Activated CD4-positive, alpha-beta T cell treated with anti-CD3 and anti-CD28 coated beads, Interleukin-2, amount 50 U/mL, for 4 hours (primary cell): ENCODE measurements at places on chromosomes 12 and 14.

- DNase-seq = no peak
These were observed 59.3 kb upstream of the VRK1 start for GRCh38 chr14:96737881-96738280.

DNA sequence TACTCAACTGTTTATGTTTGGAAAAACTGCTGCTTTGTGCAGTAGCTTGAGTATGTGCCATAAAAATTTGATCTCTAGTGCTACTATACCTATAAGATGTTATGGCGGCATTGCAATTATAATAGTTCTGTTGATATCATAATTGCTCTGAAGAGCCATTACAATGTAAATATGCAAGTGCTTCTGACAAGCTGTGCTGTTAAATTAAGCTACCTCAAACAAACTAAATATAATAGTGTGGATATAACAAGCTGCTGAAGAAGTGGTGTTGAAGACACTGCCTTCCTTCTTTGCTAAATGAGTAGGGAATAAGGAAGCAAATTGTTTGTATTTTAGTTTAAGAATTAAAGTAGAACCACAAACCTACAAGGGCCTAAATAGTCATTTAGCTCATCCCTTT, 301.0 kb upstream of the MIS18BP1 start:
- no peak for DNase-seq

- no peak for DNase-seq
These were observed 87.1 kb downstream of the FZD10 start for GRCh38 chr12:130249376-130249775.

GRCh38 chr12:50841716-50842531, 802 bp upstream of the TMPRSS12 start:
- no peak for DNase-seq

DNA sequence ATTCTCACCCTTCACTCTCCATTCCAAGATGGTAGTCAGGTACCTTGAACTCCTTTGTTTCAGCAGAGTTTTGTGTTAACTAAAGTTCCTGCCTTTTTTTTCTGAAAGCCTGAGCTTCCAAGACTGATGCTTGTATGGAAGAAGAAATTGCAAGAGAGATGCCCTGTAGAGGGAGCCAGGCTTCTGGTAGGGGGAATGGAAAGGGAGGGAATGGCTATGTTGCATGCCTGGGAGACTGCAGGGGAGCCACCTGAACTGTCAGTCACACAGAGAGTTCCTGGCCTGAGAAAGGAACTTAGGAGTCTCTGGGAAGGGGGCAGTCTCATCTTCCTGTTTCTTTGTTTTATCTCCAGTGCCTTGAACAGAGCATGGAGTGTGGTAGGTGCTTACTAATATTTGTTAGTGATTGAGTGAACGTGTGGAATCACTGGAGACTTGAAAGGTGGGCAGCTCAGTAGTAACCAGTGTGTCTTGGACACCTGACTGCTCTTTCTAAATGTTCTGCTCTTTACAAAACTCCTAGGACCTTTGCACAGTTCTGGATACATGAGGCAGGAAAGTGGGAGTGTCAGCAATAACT, 132.2 kb downstream of the ANO4 start:
- DNase-seq = no peak

DNA sequence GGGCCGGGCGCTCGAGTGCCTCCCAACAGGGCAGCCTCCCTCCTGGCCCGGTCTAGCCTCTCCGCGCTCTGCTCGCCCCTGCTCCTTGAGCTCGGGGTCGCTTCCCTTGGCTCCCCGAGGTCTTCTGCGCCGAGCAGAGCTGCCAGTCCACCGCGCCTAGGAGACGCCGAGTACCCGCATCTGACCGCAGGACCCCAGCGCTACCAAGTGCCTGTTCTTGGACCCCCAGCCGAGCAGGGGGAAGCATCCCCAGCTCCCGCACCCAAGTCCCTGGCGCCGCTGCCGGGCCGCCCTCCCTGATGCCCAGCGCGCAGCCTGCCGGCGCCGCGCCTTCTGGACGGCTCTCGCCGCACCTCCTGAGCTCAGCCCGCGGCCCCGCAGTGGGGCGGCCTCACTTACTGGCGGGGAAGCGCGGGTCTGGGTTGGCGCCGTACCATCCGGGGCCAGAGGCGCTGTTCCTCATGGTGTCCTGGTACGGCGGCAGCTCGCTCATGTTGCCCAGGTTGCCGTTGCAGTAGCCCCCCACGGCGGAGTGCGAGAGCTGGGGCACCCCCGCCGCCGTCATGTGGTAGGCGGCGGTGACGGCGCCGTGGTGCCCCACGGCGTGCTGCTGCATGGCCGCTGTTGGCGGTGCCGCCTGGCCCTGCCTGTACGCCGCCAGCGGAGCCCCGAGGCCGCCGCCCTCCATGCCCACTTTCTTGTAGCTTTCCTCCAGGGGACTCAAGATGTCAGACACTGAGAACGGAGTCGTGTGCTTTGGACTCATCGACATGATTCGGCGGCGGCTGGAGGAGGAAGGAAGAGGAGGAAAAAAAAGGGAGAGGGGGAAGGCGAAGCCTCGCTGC, 1.2 kb downstream of the NKX2-1 start:
- no peak for DNase-seq

DNA sequence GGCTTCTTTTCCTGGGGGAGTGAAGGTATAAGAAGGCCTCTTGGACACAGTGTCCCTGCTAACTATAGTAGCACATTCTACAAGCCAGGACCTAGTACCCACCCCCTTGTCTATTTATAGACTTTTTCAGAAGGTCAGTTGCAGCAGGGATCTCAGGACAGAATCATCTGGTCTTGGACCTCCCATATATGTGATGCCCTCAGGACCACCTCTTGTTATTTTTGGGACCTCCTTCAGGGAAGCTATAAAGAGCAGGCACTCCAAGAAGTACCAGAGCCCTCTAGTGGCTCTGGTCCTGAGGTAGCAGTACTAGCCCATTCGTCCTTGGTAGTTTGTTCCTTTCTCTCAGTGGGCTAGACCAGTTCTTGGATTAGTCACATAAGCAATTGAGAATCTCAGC, 4.3 kb downstream of the COQ10A start:
- no peak for DNase-seq

DNA sequence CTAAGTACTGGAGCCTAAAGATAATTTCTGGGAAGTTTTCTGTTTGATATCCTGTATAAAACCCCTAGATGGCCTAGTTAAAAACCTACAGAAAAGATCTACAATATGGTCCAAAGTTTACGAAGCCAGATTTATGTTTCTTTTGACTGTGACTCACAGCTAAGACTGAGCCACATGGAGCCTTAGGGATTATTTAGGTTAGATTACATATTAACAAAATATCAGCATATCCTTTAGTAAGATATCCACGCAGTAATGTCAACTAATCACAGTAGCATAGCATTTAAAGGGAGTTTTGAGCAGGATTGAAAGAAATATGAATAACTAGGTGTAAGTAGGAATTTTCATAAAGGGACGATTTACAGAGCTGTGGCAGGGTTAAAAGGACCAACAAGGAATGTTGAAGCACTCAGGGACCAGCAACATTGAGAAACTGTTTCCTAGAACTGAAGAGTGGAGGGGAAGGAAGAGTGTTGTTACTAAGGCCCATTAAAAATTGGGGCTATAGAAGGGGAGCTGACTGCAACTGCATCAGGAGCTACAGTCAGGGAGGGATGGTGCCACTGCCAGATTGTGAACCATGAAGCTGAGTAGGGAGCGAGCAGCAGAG, 155.5 kb downstream of the DACT1 start:
- DNase-seq = no peak

DNA sequence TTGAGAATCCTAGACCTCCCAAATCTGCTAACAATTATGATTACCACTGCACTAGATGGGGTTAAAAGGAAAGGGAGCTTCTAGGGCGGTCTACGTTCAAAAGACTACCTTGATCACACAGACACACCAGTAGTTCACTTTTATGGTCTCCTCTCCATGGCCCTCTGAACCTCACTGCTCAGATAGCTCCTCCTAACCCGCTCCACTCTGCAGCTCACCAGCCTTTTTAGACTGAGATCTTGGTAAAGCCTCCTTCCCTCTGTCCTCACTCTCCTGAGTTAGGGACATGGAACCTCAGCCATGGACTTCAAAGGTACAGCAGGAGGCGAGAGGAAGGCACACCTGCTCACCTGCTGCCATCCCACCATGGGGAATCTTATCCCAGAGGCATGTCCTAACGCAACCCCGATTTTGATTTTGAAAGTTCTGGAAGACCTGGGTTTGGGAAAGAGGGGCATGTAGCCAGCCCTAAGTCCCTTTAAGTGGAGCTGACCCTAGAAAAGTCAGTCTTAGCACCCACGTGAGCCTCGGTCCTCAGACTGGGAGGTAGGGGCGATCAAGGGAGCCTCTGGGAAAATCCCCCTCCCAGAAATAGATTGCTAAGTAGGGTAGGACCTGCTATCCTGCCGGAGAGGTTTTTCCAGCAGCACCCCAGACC, 1.3 kb downstream of the ZNF219 start:
- no peak for DNase-seq

- DNase-seq = no peak
These were observed 19.3 kb downstream of the RFX4 start for GRCh38 chr12:106602076-106602475.

- no peak for DNase-seq
These were observed 61.5 kb downstream of the DUSP16 start for GRCh38 chr12:12501121-12501520.

GRCh38 chr12:2756756-2757155, 38.0 kb upstream of the FKBP4 start:
- no peak for DNase-seq

- no peak for DNase-seq
These were observed 1891.5 kb upstream of the SEL1L start for GRCh38 chr14:83425138-83425537.

- DNase-seq = no peak
These were observed 98.8 kb upstream of the PDE3A start for GRCh38 chr12:20269337-20270067.

DNA sequence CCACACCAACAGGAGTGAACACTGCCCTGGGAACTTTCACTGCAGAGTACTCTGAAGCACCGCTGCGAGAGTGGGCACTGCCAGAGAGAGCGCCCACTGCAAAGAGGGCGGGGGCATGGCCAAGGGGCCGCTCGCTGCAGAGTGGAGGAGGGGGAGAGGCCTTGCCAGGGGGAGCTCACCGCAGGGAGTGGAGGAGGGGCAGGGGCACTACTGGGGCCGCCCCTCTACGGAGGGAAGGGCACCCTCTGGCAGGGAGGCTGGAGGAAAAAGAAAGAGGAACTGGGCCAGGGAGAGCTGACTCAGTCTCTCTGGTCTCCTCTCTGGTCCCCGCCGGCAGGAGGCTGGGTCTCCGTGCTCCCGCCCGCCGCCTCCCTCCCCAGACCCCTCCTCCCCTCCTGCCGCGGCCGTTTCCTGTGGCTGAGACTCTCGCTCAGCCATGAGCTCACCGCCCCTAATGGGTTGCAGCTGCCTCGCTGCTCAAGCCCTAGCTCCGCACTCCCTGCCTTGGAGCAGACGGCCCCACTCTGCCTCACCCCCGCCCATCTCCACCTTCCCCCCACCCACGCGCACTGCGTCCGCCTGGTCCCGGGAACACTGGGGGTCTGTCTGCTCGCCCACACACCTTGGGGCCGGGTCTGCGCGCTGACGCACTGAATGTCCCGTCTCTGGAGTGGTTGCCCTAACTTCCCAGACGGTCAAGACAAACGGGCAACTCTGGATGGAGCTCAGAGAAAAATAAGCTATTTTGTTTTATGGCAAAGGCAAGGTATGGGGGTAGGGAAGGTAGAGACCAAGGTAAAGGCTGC, 1.3 kb downstream of the ARHGEF40 start:
- peak; percentile 9 for DNase-seq

- DNase-seq = no peak
These were observed 19.9 kb downstream of the SETD3 start for GRCh38 chr14:99460793-99461192.

DNA sequence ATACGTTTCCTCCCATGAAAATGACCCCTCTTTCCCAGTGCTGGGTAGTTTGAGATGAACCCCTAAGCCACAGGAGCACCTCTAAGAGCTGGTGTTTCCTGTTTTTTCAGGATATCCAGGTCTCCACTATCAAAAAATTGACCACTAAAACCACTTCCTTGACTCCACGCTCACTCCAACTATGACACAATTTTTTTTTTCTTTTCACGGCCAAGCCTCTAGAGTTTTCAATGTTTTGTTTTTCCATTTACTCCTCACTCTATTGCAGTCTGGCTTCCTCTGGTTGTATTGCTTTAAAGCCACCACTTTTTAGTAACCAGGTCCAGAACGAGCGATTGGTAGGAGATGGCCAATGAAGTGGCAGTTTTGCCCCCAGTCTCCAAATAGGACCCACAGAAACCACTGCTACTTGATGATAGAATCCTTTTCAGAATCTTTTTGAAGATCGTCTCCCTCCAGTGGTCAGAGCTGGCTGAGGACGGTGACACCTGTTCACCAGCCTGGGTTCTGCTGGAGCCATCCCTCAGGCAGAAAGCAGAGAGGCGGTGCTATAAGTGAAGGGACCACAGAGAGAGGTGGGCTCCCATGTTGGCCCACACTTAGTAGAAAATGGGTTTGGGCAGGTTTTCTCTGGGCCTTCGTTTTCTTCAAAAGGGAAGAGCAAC, 454.4 kb downstream of the VRK1 start:
- no peak for DNase-seq

- no peak for DNase-seq
These were observed 88.6 kb downstream of the NINJ2 start for GRCh38 chr12:574475-575128.

DNA sequence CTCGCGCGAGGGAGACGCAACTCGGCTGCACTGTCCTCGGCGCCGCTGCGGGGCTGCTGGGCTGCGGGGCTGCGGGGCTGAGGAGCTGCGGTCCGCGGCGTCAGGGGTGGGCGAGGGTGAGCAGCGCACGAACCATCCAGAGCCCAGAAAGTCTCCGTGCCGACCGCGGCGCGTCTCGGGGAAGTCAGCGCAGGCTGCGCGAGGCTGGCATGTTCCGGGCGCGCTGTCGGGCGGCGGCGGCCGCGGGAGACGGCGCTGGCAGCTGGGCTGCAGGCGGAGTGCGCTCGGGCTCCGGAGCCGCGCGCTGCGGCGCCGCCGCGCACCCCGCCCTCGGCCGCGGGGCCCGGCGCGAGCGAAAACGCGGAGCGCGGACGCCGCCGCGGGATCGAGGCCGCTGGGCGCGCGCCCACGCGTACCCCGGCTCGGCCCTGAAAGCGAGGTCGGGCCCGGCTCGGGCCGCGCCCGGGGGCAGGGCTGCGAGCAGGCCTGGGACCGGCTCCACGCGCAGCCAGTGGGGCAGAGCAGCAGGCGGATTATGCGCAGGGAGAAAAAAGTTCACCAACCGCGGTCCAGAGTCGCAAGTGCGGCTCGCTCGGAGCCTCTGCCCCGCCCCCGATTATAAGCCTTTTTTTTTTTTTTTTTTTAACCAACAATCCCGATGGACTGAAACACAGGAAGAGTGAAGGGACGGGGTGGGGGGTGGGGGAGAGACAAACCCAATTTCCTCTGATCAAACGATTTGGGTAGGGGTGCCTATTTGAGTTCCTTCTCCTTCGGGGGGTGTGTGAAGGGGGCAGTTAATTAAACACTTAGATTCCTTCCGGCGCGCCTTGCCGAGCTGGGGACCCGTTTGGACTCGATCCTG, at the start of gene PRICKLE1:
Gene PRICKLE1, minus strand, starts transcription at position 282 of the 865 bp plus-strand sequence. CDS start 117,230 bp downstream, outside the sequence.
- DNase-seq = no peak

GRCh38 chr14:72740504-72740961, 153.4 kb downstream of the DPF3 start:
- no peak for DNase-seq

DNA sequence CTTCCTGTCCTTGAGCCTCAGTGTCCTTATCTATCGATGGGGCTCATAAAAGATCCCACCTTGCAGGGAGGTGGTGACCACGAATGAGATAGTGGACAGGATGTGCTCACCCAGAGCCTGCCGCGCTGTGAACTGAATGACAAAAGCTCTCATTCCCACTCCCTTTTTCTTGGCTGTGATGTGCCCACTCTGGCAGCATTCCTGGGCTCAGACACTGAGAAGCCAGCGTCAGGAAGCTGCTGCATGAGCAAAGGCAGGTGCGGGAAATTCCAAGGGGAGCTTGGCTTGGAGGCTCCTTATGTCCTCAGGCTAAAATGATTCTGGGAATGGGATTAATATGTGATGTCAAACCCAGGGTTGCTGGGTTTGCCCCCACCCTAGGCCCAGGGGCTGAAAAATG, 61.6 kb downstream of the EFCAB11 start:
- no peak for DNase-seq
